COR-L47 (cell line): ENCODE measurements at places on chromosomes 3 and 15.

- no peak for DNase-seq
Observed at GRCh38 chr3:171269542-171269941, 190.7 kb downstream of the TNIK start.

GRCh38 chr3:124353691-124354090 is 361.8 kb upstream of the ROPN1 start:
- no peak for DNase-seq

DNA sequence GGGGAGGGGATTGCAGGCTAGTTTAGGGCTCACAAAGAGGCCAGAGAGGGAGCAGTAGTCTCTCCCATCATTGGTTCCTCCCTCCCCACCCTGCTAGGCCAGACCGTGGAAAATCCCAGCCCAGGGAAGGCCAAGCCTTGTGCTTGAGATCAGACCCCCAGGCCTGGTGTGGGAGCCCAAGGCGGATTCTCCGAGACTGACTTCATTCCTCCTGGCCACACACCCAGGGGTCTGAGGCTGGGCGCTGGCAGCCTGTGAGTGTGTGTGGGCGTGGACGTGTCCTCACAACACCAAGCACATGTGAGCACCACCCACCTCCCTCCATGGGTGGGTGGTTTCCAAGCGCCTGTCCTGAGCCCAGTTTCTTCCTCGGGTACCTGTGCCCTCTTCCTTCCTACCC is 4.1 kb downstream of the LOXL1 start:
- no peak for DNase-seq

DNA sequence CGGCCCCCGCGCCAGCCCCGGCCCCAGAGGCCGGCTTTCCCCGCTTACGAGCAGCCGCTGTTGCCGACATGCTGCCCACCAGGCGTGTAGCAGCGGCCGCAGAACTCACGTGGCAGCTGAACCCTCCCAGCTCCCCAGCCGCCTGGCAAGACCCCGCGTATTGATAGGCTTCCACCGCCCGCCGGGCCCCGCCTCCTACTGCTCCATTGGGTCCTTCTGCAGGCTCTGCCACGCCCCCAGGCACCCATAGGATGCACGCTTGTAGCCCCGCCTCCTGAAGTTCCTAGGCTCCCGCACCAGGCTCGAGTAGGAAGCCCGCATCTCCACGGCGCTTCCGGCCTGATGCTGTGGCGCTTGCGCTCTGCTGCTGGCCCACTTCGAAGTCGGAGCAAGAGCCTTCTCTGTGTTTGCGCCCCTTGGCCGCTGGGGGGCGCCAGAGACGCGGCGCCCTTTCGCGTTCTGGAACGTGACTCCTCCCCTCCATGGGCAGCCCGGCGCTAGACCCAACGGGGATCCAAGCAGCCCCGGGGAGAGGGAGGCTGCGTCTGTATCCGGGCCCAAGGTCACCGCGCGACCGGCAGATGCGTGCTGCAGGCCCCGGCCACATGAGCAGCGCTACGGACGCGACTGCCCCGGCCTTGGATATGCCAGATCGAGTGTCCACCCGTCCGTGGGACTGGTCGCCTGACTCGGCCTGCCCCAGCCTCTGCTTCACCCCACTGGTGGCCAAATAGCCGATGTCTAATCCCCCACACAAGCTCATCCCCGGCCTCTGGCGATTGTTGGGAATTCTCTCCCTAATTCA is at the start of the genes PARP3 and RRP9:
Gene PARP3 (plus strand): TSS at position 566 of the 805 bp plus-strand sequence. CDS start 993 bp downstream, outside the sequence.
Gene RRP9 (minus strand): TSS at position 107 of the 805 bp plus-strand sequence. CDS start 37 bp downstream, at position 70.
- DNase-seq, result peak; percentile 97

DNA sequence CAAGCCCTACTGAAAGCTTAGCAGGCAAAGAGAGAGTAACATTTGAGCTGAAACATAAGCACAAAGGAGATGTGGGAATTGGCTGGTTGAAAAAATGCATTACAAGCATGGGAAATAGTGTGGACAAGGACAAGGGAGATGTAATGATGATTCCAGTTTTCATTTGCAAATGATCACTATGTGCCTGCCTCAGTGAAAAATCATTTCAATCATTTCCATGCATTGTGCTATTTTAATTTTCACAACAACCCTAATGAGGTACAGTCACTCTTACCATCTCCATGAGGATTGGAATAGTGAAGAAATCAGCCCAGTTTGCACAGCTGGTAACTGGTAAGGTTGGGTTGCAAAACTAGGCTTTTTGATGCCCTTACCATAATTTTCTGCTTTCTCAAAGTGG is 123.2 kb downstream of the ARNT2 start:
- DNase-seq, result no peak

DNA sequence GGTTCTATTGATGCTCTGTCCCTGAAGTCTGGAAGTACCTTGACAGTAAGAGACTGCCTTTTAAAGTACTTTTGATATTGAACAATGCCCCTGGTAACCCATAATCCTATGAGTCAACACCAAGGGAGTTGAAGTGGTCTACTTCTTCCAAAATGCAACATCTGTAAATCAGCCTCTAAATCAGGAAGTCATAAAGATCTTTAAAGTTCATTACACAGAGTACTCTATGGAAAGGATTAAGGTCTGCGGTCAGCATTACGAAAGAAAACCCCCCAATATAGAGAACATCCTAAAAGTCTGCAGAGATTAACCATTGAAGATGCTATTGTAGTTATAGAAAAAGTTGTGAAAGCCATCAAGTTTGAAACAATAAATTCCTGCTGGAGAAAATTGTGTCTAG is 52.7 kb upstream of the CMC1 start:
- DNase-seq, result no peak

DNA sequence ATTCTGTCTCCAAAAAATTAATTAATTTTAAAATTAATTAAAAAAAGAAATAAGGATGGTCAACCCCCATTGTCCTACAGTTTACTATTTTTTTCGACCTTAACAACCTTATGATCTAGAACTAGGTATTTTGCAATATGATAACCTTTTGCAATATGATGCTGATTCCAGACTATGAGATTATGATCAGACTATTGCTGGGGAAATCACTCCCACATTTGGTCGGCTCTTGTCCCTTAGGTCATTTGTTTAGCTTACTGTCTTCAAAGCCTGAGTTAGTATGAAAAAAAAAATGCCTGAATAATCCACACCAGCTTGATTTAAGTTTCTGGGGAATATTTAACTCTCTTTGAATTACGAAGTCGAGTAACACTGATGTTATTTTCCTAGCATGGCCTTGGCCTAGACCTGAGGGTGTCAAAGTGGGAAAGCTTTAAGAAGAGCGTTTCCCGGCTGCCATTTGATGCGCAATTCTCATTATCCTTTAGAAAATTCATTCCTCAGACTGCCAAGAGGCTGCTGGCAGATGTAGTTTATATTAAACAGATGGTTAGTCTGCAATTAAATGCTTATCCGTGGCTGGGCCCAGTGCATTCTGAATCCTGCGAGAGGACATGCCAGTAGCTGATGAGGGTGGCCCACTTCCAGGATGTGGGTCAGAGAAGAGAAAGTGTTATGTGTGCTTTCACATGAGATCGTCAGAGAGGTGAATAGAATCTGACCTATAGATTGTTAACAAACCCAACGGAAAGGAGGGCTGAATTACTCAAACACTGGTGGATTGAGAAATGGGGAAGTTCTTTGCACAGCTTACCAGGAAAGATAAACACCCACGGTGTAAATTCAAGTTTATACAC is 496.0 kb upstream of the THBS1 start:
- no peak for DNase-seq

- no peak for DNase-seq
Observed at GRCh38 chr3:20648921-20649381, 462.9 kb upstream of the SGO1 start.

DNA sequence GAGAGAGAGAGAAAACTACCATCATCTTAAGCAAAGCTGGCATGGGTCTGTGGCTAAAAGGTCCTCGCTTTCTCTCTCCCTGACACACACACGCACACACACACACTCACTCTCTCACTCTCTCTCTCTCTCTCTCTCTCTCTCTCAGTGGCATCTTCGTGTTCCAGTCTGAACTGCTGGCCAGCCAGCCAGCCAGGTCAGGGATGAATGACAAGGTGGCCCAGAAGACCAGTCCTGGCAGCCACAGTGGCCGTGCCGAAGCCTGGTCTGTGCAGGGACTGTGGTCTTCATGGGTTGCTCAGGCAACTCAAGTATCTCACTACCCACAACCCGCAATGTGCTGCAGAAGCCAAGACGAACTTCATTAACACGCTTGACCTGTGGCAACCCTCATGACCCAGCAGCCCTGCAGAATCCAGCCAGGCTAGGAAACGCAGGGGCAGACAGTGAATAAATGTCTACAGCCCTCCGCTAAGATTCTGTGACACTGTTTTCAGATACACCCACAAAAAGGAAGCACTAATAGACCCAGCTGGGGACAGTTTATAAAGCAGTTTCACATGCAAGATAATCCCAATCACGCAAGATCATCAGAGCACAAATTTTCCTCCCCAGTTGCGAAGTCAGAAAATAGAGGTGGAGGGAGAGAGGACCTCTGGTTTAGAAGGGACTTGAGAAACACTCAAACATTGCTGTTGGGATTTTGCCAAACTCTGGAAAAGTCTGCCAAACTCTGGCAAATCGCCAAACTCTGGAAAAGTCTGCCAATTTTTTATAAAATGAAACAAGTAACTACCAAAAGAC is 66.4 kb downstream of the XXYLT1 start:
- peak; percentile 85 for DNase-seq

DNA sequence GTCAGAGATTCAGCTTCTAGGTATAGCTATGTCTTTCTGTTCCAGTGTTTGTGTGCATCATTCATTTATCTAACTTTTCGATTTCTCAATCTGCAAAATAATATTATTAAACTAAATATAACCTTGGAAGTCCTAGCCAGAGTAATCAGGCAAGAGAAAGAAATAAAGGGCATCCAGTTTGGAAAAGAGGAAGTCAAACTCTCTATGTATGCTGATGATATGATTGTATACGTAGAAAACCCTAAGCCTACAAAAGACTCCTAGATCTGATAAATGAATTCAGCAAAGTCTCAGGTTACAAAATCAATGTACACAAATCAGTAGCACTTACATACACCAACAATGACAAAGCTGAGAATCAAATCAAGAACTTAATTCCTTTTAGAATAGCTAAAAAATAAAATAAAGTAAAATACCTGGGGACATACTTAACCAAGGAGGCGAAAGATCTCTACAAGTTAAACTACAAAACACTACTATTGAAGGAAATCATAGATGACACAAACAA is 718.2 kb downstream of the NTRK3 start:
- DNase-seq, result no peak

DNA sequence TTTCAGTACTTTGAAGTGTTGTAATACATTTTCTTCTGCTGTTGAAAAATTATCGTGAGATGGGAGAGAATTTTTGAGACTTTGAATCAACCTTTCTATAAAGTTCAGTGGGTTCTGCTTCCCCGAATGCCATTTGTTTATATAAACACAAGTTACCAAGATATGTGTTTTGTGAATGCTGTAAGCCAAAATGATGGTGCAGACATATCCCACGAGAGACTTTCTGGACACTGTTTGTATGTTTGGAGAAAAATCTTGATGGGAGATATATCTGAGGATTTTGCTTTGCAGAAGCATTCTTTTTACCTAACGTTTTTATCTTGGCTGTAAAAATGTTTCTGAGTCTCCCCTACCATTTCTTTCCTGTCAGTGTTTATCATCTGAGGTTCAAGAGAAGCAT is 526.6 kb upstream of the ZNF717 start:
- DNase-seq, result no peak

DNA sequence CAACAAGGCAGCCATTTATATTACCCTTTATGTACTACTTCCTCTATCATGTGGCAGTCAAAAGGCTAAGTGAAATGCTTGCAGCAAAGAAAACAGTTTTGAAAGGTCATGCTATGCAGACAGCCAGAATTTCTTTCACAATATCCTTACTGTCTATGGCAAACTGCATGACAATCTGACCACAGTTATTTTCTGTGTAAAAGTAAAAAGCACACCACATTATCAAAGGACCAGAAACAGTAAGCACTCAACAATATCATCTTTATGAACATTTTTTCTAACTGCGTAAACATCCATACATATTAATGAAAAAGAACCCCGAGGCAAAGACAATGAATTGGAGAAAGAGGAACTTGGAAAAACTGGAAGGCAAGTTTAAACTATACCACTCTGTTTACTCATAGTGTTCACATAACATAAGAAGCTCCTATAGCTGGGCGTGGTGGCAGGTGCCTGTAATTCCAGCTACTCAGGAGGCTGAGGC is 47.9 kb downstream of the PIK3CB start:
- no peak for DNase-seq

DNA sequence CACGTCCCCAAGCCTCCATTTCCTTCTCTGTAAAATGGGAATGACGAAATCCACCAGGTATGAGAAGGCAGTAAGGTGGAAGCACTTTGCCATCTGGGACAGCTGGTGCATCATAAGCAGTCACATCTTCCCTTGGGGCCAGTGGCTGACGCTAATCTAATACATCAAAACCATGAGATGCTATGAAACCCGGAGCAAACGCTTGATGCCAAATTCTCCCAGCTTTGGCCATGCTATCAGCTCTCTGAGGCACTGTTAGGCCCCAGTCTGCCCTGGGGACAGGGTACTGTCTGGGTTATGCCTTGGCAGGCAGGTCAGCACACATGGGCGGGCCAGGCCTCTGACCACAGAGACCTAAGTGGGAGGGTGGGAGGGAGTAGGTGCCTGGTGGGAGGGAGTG is 66.1 kb downstream of the ADAMTS17 start:
- DNase-seq, result no peak

DNA sequence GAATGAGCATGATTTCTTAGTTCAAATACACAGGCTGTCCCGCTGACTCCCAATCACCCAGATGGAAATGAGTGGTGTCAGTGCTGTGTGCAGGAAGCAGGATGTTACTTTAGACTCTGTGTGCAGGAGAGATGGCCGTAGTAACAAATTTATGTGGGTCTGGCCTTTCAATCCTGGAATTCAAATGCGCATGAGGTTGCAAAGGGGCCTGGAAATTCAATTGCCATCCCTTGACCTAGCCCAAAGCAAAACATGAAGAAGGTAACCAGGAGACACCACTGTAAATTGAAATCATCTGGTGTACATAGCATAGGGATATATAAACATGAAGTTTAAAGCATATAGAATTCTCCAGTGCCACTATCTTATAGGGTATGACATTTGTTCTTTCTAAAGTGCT is 33.2 kb downstream of the GREM1 start:
- DNase-seq, result no peak

DNA sequence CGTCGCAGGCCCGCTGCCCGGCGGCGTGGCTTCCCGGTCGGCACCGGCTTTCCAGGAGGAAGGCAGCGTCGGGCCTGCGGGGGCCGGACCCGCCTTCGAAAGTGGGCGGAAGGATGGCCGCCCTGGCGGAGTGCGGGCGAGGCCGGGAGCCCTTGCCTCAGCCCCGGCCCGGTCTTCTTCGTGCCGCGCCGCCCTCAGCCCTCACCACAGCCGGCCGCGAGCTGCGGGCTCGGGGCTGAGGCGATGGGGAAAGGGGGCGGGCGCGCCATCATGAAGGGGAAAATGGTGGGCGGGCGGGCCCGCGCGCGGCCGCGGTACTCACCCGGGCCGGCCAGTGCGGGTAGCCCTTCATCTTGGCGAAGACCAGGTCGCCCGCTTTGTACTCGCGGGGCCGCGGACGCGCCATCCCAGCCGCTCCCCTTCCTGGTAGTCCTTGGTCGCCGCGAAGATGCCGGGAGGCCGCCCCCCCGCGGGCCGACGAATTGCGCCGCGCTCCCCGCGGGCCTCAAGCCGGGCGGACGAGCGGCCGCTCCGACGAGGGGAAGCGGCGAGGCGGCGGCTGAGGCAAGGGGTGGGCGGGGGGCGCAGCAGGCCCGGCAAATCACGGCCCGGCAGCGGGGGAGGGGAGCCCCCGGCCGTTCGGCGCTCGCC is 489 bp downstream of the HDGFL3 start:
- DNase-seq, result peak; percentile 39

- no peak for DNase-seq
Observed at GRCh38 chr3:65485826-65486469, 552.8 kb downstream of the MAGI1 start.
